ENCODE measurements at places on chromosomes 16 and 17.
A peak's percentile ranks its signal among the peaks of the same experiment; 100 is the strongest.

DNA sequence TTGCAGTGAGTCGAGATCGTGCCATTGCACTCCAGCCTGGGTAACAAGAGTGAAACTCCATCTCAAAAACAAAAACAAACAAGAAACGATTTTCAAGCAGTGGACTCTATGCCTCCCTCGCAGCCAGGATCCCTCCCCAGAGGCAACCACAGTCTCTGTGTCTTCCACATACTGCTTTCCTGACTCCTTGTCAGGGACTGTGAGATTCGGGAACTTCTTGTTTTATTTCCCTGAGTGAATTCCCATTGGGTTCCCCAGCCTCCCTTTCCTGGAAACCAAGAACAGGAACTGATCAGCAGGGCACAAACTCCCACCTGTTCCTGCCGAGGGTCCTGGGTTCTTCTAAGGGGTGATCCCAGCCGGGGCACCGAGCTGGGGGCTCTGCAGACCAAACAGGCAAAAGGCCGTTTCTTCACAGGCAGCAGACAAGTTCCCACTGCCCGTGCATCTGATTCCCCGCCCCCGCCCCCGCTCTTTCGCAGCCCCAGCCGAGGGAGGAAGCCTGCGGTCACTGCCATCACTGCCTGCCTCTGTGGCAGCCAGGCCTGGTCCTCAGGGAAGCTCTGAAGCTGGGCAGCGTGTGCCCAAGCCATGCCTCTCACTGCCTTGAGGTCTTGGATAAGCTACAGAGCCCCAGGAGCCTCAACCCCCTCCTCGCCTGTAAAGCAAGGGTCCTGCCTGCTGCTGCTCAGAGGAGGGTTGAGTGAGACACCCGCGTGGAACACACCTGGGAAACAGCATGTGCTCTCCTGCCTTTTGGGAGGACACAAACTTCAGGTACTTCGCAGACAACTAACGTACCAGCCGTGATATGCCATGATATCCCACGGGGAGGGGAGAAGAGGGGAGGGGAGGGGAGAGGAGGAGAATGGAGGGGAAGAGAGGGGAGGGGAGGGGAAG, 5.5 kb upstream of the PIEZO1 start:
- peak; percentile 74 for DNase-seq

DNA sequence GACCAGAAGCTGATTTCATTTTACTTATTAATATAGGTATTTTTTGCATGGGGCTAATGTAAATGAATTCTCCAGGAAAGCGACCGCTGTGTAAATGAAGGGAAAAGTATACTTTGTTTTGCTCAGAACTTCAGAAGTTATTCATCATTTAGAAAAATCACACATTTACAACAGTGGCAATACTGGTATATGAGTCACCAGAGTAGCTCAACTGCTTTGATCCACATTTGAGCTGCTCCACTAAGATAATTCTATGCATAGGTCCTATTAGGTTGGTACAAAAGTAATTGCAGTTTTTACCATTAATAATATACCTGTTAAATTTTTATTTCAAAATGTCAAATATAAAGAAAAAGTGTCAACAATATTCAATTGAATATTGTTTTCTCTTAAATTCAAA, 22.9 kb upstream of the DYNLRB2 start:
- DNase-seq = no peak

GRCh38 chr17:50570528-50570927, 10.0 kb downstream of the CACNA1G start:
- DNase-seq = no peak

DNA sequence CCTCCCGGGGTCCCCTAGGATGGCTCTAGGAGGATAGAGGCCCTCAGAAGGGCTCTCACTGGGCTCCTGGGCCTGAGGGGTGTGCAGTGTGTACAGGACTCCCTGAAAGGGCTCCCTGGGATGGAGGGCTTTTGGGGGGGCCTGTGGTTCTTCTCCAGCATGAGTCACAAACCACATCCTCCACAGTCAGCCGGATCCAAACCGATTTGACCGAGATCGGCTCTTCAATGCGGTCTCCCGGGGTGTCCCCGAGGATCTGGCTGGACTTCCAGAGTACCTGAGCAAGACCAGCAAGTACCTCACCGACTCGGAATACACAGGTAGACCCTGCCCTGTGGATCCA, 4.5 kb downstream of the TRPV2 start:
- DNase-seq = peak; percentile 72

DNA sequence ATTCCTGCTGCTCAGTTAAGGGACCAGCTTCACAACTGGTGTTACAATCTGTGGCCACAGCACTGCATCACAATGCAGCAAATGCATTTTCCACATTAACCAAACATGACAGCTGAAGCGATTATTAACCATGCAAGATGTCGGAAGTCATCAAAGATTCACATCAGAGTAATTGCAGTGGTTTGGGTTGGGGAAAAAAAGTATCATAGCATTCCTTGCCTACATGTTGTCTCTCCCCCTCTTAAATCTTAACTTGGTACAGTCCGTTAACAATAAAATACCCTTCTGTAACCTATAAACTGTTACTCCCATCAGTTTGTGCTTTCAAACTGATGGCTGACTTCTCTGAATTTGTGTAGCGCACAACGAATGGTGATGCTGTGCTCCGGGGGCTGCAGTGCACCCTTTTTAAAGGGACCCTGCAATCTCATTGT, 51.6 kb downstream of the NUP93 start:
- DNase-seq = no peak

- no peak for DNase-seq
Measured at GRCh38 chr16:71473891-71474290, 11.8 kb upstream of the ZNF23 start.

DNA sequence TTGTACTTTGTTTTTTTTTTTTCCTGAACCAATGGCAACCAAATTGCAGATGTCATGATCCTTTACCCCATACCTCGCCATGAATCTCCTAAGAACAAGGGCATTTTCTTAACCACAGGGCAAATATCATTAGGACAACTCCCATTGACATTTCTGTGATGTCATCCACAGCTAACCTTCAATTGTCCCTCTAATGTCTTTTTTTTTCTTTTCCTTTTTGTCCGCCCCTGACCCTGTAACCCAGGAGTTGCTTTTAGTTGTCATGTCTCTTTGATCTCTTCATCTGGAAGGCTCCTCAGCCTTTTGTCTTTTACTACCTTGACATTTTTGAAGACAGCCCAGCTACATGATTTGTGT, 410 bp upstream of the NAGPA start:
- no peak for DNase-seq

DNA sequence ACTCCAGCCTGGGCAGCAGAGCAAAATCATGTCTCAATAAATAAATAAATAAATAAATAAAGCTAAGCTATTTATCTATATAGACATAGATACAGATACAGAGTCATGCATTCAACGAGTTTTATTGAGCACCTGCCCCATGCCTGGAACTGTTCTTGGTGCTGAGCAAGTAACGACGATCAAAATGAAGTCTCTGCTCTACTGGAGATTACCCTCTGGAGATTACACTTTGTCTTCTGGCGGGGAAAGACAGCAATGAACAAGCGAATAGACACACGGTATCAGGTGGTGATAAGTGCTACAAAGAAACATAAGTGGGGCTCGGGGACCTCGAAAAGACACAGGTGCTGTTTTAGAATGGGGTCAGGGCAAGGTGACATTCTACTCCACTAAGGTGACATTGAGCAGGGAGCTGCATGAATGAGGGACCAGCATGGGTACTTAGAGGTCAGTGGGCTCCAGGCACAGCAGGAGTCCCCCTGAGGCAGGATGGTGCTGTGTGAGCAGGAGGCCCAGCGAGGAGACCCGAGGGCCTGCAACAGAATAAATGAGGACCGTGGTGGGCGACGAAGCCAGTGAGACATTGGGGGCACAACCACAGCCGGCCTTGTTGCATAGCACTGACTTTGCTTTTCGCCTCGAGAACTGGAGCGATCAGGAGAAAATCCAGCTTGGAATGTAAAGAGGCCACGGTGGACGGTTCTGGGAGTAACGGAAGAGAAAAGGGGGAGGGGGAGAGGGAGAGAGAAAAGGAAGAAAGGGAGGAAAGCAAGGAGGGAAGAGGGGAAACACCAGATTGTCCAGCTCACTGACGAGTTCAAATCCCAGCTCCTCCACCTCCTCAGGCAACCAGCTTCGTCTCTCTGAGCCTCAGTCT, 42.4 kb upstream of the MEAK7 start:
- DNase-seq = no peak

- peak; percentile 30 for DNase-seq
Measured at GRCh38 chr17:81710514-81711308, 1.4 kb upstream of the SLC25A10 start.

DNA sequence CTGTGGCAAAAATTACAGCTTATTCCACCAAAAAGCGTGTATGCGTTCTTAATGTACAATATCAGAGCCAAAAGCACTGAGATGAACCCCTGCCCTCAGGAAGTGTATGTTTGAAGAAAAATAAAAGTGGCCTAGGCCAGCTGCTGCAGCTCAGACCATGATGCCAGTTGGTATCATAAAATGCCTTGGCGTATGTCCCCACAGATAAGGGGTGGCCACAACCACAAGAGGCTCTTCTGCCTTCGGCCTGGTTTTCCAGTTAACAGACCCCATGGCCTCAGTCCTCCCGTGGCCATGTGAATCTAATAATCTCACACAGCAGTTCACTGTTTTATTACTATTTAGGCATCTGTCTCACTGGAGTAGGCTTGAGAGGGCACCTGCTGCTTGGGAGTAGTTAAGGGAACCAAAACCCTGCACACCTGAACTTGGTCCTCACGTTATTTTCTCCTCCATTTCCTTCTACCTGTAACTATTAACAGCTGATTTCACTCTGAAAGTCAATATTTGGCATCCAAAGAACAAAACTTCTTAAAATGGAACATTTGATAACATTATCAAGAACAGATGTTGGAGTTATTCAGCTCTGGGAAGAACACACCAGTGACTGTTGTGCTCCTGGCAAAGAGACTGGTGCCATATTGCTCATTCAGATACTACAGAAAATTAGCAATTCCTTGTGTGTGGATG, 34.8 kb upstream of the ERN1 start:
- no peak for DNase-seq

DNA sequence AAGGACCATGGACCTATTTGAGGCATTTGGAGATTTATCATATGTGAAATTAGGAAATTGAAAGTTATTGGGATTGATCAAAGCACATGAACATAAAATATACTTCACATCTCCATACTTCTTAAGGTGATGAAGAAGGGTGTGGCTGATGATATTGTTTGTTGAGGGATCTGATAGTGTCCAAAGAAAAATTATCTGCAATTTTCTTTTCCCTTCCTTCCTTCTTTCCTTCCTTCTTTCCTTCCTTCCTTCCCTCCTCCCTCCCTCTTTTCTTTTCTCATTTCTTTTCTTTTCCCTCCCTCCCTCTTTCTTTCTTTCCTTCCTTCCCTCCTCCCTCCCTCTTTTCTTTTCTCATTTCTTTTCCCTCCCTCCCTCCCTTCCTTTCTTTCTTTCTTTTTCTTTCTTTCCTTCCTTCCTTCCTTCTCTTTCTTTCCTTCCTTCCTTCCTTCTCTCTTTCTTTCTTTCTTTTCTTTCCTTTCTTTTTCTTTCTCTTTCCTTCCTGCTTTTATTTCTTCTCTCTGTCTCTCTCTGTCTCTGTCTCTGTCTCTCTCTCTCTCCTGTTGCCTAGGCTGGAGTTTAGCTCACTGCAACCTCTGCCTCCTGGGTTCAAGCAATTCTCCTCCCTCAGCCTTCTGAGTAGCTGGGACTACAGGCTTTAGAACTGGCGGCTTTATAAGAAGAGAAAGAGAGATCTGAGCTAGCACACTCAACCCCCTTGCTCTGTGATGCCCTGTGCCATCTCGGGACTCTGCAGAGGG, 20.9 kb upstream of the ITPRIPL2 start:
- DNase-seq = no peak

GRCh38 chr17:51347851-51348584, 87.7 kb downstream of the UTP18 start:
- DNase-seq = no peak

DNA sequence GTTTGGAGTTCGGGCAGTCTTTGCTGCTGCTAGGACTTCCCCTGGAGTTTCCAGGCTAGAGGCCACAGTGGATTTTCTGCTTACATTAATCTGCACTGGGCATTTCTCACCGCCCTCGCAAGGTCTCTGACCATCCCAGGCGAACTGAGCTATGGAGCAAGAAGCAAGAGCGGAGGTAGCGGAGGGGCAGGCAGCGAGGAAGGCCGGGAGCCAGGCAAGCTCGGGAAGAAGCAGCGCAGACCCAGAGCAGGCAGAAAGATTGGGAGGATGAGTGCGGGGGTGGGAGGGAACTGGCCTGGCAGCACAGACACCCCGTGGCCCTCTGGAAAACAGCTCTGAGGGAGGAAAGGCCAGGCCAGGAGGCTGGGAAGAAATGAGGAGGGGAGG, 3.8 kb downstream of the COTL1 start:
- no peak for DNase-seq

DNA sequence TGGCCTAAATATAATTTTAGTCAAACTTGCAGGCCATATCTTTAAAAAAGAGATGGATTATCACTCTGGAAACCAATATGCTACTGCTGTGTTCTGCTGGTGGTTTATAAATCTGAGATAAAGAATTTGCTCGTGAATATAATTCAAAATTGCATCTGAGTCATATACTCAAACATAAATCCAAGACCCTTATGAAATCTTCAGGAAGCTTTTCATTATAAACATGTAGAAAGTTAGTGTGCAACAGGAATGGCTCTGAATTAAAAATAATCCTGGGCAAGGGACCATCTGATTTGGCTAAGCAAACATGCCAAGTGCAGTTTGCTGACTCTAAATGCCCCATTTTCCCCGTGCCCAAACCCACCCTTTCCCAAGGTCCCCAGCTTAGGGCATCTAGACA, 57.3 kb downstream of the TEX2 start:
- DNase-seq = no peak

GRCh38 chr17:73052923-73053322, 39.6 kb downstream of the SLC39A11 start:
- no peak for DNase-seq

DNA sequence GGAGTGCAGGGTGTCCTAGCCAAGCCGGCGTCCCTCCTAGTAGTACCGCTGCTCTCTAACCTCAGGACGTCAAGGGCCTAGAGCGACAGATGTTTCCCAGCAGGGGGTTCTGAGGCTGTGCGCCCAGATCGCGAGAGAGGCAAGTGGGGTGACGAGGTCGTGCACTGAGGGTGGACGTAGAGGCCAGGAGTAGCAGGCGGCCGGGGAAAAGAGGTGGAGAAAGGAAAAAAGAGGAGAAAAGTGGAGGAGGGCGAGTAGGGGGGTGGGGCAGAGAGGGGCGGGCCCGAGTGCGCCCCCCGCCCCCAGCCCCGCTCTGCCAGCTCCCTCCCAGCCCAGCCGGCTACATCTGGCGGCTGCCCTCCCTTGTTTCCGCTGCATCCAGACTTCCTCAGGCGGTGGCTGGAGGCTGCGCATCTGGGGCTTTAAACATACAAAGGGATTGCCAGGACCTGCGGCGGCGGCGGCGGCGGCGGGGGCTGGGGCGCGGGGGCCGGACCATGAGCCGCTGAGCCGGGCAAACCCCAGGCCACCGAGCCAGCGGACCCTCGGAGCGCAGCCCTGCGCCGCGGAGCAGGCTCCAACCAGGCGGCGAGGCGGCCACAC, at the start of gene MMP2:
MMP2 (plus strand) TSS at position 372 of the 603 bp plus-strand sequence. CDS start 282 bp downstream, outside the sequence.
- no peak for DNase-seq

GRCh38 chr17:33615861-33616260, 322.8 kb upstream of the ASIC2 start:
- DNase-seq = no peak

DNA sequence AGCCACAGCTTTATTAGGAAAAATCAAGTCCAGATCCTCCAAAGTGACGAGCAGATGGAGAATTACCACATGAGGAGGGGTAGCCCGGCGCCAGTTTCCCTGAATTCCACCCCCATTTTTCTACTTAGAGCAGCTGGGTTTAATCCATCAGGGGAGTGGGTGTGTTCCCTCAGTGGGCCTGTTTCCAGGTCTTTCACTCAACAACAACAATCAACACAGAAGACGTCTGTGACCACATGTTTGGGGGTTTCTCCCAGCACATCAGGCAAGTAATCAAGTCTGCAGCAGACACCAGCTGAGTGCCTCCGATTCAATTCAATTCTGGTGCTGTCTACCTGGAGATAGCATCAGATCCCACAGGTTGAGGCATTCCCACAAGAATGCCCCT, 6.8 kb downstream of the SLC6A2 start:
- DNase-seq = no peak

Data from stimulated activated naive CD8-positive, alpha-beta T cell treated with anti-CD3 and anti-CD28 coated beads, Interleukin-15, Interleukin-2, amounts not matched to agents 100 U/mL and 50 U/mL, for 24 hours (primary cell).